ENCODE measurements at places on chromosomes 13 and 19. TPM values are rescaled to one million over a fixed set of nuclear protein-coding genes. Genes with fewer than 3 reads are reported as not detected.
A peak's percentile ranks its signal among the peaks of the same experiment; 100 is the strongest.

The LILRB4 gene
- total RNA-seq, result not detected

The PDX1 gene
- not detected for total RNA-seq

The CLEC17A gene
- total RNA-seq, result not detected

The MEIS3 gene
- total RNA-seq, result 0.56 TPM

The ZBTB32 gene
- total RNA-seq, result not detected

The SYCN gene
- not detected for total RNA-seq

- DNase-seq, result no peak
These were observed 146.9 kb upstream of the SOX21 start for GRCh38 chr13:94859278-94859691.

- peak; percentile 41 for DNase-seq
These were observed 2.0 kb downstream of the NPAS1 start for GRCh38 chr19:47021536-47022139.

DNA sequence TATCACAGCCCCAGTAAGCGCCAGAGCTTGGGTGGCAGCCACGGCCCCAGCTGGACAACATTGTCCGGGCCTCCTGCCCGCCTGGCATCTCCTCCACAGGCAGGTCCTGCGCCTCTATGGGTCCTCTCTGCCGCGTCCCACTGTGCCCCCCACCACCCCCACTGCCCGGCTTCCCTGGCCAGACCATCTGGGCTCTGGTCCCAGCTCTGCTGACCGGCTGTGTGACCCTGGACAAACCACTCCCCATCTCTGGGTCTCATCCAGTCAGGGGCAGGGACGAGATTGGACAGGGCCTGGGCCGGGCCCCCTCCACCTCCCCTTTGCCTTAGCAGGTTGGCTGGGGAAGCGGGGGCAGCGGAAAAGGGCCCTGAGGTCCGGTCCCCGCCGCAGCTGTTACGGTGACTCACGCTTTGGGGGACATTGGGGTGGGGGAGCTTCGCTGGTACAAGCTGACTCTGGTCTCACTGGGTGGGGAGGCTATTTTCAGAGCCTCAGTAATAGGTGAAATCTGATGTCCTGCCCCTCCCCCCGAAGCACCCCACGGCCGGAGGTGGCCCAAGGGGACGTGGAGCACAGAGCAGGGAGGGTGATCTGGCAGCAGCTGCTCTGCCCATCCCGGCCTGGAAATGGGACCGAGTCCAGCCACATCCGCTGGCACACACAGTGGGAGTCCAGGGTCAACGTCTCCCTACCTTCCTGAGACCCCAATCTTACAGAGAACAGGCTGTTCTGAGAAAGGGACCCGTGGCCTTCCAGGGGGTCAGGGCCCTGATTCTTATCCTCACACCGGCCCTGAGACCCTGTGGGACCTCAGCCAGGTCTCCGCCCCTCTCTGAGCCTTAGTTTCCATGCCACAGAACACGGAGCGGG lies 9.1 kb downstream of the NFIC start:
- peak; percentile 51 for DNase-seq

DNA sequence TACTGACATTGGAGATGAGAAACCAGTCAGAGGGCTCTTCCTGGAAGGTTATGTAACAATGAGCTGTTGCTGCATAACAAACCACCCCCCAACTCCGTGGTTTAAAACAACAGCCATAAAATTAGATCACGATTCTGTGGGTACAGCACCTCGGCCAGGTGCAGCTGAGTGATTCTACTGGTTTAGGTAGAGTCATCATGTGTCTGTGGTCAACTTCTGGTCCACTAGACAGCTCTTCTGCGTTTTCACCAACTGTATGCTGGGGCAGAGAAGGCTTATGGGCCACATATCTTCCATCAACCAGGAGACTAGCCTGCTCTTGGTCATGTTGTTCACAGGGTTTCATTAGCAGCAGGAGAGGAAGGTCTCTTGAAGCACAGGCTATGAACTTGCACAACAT lies 585.5 kb downstream of the KCTD12 start:
- DNase-seq, result no peak

GRCh38 chr19:54426291-54426931 lies 11.1 kb downstream of the TTYH1 start:
- no peak for DNase-seq

GRCh38 chr13:23610966-23611491 lies 40.8 kb downstream of the TNFRSF19 start:
- peak; percentile 49 for DNase-seq

- DNase-seq, result no peak
These were observed 175.5 kb downstream of the COL4A1 start for GRCh38 chr13:110131424-110131823.

DNA sequence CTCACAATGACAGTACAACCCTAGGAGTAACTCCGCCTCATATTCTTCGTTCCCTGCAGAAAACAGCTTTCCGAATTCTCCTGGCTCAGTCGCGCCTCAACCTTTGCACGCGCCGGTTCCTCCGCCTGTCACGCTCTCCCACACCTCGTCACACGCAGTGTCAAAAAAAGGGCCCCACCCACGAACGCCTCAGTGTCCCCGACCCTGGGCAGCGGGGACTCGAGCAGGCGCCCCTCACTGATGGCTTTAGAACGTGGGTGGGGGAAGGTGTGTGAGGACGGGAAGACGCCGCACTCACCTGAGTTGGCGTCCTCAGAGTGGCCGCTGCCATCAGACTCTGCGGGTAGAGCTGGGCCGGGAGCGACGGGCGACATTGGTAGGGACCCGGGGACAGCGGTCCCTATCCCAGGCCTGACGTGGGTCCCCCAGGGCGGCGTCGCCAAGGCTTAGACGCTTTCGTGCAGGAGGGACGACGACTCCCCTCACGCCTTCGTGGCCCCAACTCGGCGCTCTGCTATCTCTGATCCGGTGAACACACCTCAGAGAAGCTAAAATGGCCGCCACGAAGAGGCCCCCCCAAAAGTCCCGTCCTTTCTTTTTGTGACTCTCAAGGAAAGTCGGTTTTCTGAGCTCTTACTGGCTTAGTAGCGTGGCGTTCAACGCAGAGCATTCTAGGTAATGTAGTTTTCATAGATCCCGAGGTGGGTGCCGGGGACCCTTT lies at the start of gene ZNF154:
ZNF154 (minus strand) TSS at position 564 of the 721 bp plus-strand sequence; CDS start at position 331, 233 bp downstream.
- DNase-seq, result no peak

GRCh38 chr19:2014731-2015607 lies 545 bp downstream of the BTBD2 start:
- DNase-seq, result no peak

GRCh38 chr19:10211061-10211460 lies 16.3 kb upstream of the DNMT1 start:
- DNase-seq, result no peak

GRCh38 chr13:26053418-26053980 lies 1.7 kb upstream of the SHISA2 start:
- no peak for DNase-seq

DNA sequence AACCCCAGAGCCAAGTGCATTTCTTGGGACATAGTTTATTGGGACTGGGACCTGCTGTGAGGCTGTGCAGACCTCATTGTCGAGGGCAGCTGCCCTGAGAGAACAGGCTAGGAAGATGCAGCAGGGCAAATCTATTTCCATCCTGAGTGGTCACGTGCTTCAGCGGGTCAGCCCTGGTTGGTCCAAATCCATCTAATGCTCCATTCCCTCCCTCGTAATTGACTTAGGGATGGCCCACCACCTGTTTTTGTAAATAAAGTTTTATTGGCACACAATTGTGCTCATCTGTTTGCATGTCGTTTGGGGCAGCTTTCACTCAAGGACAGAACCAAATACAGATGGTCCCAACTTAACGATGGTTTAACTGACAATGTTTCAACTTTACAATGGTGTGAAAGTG lies 75.5 kb upstream of the ADGRE5 start:
- DNase-seq, result no peak

- no peak for DNase-seq
These were observed 47.4 kb upstream of the PCDH9 start for GRCh38 chr13:67277581-67277980.

- DNase-seq, result no peak
These were observed 611.4 kb downstream of the PCDH9 start for GRCh38 chr13:66618702-66619101.

DNA sequence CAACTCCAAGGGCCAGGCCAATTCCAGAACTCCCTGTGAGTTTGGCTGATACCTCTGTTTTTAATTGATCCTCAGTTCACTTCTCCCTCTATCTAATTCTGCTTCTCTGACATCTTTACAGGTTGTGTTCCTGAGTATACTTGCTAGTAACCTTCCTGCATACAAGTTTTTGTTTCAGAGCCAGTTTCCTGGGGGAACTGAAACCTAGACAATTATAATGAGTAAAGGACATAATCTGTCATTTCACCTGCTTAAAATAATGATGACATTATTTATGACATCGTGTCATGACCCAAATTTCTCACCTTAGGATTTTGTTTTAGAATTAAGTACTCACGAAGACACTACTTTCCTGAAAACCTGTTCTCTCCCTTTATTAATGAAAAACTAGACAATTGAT lies 12.5 kb upstream of the MYCBP2 start:
- no peak for DNase-seq

DNA sequence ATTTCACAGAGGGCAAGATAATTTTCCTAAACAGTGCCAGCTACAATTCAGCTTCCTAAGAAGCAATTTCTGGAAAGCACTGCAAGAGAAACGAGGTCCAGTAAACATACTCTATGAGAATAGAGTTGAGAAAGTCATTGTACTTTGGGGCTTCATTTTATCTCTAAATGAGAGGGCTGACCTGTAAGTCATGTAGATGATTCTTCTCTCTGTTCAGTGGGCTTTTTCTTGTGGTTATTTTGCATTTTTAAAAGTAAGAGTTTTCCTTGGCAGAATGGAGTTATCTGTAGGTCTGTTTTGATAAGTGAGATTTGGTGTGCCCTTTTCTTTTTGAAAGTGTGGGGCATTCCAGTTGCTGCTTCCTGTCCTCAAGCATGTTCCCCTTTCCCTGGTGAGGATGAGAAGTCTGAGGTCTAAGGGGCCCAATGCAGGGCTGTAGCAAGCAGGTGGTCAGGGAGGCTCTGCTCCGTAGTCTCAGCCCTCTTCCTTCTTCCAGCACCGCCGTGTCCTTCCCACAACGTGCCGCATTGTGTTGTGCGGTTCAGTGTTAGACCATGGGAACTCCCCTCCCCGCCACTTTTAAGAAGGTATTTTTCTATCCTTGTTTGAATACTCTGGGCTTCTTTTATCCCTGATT lies 86.3 kb downstream of the ARHGEF7 start:
- DNase-seq, result no peak

GRCh38 chr19:48477698-48478338 lies 8.6 kb downstream of the CYTH2 start:
- no peak for DNase-seq

DNA sequence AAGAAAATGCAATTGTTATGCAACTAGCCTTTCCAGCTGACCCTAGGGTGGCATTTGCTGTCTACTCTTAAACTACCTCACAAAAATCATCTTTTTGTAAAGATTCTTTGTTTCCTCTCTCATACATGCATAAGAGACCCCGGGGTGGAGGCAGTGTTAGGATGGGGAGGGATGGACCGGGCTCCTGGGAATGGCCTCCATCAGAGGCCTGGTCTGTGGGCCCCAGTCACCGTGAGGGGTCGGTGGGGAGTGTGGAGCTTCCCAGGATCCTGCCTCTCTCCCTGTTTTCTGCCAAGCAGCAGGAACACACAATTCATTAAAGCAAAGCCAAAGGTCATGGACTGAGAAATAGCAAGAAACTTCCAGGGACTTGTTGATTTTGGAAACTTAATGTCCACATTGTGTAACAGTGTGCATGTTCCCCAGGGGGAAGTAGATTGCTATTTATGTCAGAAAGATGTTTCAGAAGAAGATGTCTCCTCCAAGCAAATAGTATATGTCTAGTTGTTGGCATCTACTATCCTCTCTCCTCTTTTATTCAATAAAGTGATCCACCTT lies 241.4 kb downstream of the ENOX1 start:
- DNase-seq, result no peak

DNA sequence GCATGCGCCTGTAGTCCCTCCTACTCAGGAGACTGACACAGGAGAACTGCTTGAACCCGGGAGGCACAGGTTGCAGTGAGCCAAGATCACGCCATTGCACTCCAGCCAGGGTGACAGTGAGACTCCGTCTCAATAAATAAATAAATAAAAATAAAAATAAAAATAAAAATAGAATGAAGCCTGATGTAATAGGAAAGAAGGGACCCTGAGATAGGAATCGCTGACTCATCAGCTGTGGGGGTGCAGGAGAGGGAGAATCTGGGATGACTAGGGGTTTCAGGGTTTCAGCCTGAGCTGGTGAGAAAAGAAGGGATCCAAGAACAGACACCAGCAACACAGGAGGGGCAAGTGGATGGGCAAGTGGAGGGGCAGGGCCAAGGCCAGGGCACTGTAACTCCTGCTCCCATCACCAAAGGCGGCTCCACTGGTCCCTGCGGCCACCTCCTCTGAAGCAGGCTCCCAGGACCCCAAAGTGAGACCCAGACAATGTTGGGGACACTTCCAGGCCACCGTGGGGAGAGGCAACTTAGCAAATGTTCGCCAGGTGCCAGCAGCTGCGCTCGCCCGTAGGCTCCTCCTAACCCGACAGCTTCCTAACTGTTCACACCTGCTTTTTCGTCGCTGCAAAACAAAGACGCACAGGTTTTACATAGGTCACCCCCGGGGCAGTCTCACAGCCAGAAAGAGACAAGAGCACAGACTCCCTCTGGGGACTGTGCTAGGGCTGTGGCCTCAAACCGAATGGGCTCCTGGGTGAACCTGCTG lies 1.2 kb downstream of the HAUS8 start:
- no peak for DNase-seq

GRCh38 chr13:37729876-37730275 lies 131.3 kb upstream of the POSTN start:
- no peak for DNase-seq
